PC-3 (cell line): ENCODE measurements at places on chromosomes 6 and 20. TPM values are rescaled to one million over a fixed set of nuclear protein-coding genes. Genes with fewer than 3 reads are reported as not detected.

DNA sequence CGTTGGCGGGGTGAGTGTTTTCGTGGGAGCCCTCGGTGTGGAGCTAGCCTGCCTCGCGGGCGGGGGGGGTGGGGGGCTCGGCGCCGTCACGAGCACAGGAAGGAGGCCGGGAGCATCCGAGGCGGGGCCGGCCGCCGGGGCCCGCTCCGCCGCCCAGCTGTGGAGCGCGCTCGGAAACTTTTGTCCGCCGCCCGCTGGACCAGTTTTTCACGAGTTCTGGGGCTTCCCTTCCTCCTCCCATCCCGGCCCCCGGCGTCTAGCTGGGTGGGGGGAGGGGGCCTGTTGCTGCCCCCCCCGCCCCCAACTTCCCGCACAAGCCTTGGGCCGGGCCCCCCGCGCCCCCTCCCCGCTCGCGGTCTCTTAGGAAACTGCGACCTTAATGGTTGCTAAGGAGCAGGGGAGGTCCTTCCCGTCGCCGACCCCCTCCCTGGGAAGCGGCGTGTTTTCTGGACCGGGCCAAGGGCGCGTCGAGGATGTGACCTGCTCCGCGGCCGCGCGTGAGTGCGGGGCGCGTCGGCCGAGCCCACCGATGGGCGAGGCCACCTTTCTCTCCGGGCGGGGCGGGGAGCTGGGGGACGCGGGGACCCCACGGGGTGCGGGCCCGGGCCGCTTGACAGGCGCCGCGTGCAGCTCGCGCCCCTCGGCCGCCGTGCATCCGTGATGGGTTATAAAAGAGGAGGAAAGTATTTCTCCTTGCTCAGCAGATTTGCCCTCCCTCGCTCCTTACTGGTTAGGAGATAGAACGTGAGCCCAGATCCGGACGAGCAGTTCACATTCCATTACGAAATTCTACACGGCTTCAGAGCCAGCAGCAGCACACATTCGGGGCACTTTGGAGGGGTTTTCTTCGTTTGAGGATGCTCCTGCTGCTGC, 1.4 kb downstream of the RREB1 start:
- peak; percentile 71 for DNase-seq

MUC22 gene
- total RNA-seq: 0.06 TPM in 1 of 2 replicates, not detected in the other

SLC35D3 gene
- not detected in 2 replicates for total RNA-seq

DNA sequence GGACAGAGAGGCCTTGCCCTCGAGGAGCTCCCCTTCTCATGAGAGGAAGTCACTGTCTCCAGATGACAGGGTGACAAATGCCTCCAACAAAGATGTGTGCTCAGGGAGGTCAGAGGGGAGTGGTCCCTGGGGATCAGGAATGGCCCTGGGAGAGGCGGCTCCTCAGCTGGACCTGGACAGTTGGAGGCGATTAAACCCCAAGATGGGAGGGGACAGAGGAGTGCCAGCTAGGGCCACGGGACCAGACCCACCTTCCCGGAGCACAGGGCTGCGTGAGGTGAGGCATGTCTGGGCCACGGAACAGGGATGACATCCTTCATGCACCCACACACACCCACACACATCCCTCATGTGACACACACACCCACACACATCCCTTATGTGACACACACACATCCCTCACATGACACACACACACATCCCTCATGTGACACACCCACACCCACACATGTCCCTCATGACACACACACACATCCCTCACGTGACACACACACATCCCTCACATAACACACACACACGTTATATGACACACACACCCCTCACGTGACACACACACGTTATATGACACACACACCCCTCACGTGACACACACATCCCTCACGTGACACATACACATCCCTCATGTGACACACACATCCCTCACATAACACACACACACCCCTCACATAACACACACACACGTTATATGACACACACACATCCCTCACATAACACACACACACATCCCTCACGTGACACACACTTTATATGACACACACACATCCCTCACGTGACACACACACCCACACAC, 57.4 kb upstream of the SLCO4A1 start:
- no peak for DNase-seq

DNA sequence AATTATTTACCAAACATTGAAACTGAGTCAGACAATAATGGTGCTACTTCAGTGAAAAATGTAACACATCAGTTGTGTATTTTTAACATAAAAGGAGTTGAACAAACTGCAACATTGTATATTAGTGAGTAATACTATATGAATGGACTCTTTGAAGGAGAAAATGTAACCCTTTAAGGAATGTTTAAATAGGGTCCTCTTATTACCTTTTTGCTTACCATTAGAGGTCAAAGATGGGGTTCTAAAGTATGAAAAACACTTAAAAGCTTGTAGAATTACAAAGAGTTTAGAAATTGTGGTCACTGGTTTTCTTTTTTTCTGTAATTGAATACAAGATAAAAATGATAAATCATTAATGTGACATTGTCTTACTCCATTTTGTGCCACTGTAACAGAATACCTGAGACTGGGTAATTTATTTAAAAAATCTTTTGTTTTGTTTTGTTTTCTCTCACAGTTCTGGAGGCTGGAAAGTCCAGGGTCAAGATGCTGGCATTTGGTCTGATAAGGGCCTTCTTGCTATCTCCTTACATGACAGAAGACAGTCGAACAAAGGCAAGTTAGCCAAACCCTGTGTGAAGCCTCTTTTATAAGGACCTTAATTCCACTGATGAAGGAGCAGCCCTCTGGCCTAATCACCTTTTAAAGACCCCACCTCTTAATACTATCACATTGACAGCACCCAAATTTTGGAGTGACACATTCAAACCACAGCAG, 43.2 kb downstream of the SESN1 start:
- no peak for DNase-seq
